ENCODE measurements at places on chromosomes 4 and X.

- DNase-seq = no peak
These were observed 763 bp downstream of the PYURF start for GRCh38 chr4:88522702-88523324.

GRCh38 chr4:92825791-92826190 is 522.0 kb downstream of the GRID2 start:
- no peak for DNase-seq

- no peak for DNase-seq
These were observed 196.6 kb upstream of the AGA start for GRCh38 chr4:177638871-177639270.

DNA sequence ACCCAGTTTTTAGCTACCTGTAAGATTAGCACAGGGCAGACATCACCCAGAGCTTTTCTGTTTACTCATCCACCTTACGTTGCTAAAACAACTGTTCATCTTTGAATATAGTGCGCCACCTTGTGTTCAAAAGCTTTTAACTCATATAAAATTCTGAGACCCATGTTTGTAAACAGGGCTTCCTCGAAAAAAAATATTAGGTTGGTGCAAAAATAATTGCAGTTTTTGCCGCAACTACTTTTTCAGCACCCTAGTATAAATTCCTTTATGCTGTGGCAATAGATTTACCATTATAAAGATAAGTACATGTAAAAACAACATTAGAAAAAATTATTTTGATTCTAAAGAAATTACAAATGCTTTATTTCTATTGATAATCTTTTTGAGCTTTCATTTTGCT is 147.9 kb downstream of the LRBA start:
- peak; percentile 51 for DNase-seq

- no peak for DNase-seq
These were observed 28.8 kb downstream of the NEK1 start for GRCh38 chr4:169583563-169583962.

DNA sequence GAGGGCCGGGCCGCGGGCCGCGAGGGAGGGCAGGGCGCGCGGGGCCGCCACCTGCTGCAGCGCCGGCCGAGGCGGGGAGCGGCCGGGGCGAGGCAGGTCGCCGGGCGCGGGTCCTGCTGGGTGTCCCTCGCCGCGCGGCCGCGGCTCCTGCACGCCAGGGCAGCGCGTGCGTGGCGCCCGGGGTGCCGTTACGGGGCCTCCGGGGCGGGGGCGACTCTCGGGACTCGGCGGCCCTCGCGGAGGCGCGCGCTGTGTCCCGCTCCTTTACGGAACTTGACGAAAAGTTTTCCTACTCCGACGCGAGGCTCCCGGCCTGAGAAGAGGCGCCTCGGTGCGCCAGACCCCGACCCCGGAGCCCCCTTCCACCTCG is 329 bp downstream of the TBC1D14 start:
- no peak for DNase-seq

DNA sequence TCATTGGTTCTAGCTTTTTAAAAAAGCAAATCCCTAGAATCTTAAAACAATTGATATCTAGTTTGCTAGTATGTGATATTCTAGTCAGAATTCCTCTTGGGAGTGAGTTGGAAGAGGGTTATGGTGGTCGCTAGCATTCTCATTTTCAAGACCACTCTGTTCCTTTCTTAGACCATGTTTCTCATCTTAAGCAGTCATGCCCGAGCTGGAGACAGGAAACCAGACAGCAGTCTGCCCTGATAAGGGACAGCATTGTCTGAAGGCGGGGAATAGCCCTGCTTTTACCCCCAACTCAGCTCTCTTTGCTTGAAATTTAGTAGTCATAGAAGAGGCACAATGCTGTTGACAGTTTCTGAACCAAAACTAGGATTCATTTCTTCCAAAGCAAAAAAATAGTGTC is 5.2 kb downstream of the KLF3 start:
- DNase-seq = no peak

DNA sequence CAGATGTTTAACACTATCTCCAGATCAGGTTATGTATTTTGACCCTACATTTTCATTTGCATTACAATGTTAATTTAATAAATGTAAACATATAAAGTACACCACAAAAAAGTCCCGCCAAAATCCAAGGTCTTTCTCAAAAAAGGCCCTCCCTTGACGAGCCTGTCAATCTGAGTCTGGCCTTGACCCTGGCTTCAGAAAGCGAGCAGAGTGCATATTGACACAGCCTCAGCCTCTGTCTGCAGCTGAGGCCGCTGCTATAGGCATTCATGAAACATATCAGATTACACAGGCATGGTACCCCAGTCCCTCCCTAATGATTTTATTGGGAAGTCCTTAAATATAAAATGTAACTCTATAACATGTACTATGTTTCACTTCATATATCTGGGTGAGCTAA is 6.2 kb downstream of the MBNL3 start:
- DNase-seq = no peak

DNA sequence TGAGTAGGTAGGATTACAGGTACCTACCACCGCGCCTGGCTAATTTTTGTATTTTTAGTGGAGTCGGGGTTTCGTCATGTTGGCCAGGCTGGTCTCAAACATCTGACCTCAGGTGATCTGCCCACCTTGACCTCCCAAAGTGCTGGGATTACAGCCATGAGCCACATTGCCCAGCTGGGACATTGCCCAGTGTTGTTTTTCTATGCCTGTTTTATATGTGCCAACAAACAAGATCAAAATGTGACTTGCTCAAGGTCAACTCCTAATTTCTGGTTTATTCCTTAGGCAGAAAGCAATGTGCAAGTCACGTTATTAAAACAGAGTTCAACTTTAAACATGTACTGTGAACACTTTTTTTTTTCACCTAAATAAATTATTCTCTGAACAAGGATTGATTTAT is 2.7 kb downstream of the LRIT3 start:
- DNase-seq = no peak
